ENCODE measurements at places on chromosomes 4 and X.

- DNase-seq: peak; percentile 82
These were observed 128.3 kb downstream of the MAGEE1 start for GRCh38 chrX:76555816-76556215.

DNA sequence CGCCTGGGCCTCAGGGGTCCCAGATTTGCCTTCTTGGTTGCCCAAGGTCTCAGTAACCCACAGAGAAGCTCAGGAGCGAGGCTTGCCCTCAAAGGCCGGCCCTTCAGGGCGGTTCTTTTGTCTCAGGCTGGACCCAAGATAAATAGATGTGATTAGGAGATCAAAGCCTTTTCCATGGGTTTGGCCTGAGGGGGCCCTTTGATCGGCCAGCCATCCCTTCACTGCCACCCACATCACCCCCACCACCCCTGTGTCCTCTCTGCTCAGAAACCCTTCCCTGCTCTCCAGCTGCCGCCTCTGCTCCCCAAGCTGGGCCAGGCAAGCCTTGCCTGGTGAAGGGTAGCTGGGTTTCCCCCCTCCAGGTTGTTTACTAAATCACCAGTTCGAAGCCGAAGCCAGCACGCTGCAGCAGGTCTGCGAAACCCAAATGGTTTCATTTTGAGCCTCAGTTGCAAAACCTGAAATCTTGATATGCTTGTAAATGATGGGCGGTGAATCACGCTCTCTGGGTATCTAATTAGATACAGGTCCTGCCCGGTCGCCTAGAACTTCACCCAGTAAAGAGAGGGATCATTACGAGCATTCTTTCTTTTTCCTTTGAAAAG lies 202.6 kb upstream of the BCOR start:
- DNase-seq: no peak

GRCh38 chr4:8129785-8130184 lies 28.8 kb downstream of the ABLIM2 start:
- no peak for DNase-seq

DNA sequence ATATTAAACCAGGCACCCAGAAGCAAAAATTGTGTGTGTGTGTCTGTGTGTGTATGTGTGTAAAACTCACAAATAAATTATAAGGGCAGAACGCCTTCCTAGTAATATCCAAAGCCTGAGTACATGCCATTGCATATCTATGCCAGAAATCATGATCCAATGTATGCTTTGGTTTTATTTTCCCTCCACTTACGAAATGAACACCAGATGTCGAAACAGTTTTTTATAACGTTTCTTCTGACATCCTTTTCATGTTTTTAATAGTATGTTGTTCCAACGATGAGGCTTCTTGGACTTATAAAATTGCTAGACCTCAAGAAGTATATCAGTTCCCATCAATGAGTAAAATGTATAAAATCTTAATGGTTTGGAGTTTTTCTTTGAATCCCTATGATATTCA lies 55.4 kb downstream of the KCNIP4 start:
- DNase-seq: no peak

DNA sequence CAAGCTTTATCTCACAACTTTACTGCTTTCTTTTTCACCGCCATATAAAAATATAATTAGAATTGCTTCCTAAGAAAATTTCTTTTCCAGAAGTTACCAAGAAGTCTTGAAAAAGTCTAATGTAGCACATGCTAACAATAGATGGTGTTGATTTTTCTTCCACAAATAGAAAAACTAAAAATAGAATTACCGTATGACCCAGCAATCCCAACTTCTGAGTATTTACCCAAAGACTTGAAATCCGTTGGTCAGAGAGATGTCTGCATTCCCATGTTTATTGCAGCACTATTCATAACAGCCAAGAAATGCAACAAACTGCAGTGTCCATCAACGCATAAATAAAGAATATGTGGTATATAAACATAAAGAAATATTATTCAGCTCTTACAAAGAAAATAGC lies 17.8 kb upstream of the EDNRA start:
- DNase-seq: no peak

- no peak for DNase-seq
These were observed 95.7 kb upstream of the NKX1-1 start for GRCh38 chr4:1501754-1502500.

DNA sequence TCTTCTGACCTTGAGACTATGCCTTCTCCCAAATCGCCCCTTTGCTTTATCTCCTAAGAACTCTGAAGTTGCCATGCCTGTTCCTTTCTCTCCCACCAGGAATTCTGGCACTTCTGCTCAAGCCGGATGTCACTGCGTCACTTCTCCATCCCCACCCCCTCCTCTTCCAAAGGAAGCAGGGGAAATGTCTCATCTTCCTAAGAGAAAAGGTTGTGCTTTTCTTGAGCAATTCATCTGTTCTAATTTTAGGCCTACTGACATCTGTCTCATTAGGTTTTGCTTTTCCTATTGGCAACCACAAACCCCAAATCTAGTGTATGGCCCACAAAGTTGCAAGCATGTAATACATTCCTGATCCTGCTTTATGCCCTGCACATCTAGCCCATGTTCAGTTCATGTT lies 163.1 kb upstream of the PLAC1 start:
- DNase-seq: peak; percentile 89

- DNase-seq: no peak
These were observed 102.1 kb downstream of the RELL1 start for GRCh38 chr4:37584071-37584470.

GRCh38 chrX:39633293-39633692 lies 464.5 kb downstream of the BCOR start:
- no peak for DNase-seq
